Urinary bladder (tissue), 4 donors: ENCODE measurements at places on chromosomes 5 and 9. TPM values are rescaled to one million over a fixed set of nuclear protein-coding genes. Genes with fewer than 3 reads are reported as not detected.

The GABRA6 gene
- total RNA-seq, result not detected

The DMRT2 gene
- total RNA-seq, result 1.0 TPM

The PDE6A gene
- total RNA-seq, result 0.05 TPM

DNA sequence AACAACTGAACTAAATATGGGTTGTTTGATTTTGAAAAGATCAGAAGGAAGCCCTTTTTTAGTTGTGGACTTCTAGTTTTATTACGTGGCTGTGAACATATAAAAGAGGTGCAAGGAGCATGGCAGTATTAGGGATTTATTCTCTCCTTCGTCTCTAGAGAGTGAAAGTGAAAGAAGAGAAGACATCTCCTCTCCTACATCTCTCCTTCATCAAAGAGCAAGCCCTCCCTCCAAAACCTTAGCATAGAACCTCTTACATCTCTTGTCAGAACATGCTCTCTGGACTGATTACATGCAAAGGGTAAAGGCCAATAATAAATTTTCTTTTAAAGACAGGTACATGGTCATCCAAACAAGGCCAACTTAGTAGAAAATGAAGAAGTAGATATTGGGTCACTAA is 184.3 kb upstream of the IRX1 start:
- DNase-seq, result no peak

DNA sequence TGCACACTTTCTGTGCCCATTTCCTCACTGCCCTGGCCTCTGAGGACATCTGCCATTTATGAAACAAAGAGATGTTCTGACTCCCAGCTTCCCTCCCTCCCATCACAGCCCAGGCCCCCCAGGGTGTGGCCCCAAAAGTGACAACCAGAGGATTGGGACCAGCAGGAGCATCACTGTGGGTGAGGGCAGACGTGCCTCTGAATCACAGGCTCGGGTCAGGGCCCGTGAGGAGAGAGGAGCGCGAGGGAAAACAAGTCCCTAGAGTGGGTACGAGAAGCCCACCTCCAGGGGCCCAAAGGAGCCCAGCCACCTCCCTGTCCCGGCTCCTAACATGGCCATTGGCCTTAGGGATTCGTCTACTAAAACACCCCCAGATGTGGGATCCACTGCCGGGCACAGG is 138.0 kb upstream of the FSTL4 start:
- no peak for DNase-seq

DNA sequence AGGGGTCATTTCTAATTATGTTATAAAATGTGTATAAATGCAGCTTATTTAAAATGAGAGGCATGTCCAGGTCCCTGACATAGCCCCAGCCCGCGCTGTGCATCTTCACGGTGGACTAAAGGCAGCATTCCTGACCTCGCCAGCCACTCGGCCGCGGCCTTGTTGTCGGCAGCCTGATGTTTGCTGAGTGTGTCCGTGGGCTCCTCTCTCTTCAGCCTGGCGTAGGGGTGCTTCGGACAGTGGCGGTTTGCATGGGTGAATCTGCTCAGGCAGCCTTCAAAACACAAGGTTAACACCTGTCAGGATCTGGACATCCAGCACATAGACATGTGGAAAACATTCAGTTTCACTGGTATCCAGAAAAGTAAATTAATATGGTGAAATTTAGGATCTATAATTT is 8.8 kb upstream of the SLC35D2 start:
- DNase-seq, result no peak

DNA sequence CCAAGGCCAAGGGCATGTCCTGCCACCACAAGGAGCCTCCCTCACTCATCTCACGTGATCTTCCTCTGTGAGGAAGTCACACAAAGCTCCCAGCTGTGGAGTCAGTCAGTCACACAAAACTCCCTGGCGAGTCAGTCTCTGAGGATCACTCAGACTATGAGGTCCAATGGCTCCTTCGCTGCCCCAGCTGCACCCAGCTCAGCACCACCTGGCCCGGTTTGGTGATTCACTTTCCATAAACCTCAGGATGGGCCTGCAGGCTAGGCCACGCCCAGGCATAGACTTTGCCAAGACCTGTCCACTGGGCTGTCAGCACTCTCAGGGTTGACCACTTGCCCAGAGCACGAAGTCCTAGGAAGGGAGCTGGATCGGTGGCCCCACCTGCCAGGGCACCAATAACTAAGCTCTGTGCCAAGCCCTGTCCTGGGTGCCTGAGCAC is 233.8 kb downstream of the HSPA4 start:
- no peak for DNase-seq
